ENCODE measurements at places on chromosomes 2 and 18.
A peak's percentile ranks its signal among the peaks of the same experiment; 100 is the strongest.

DNA sequence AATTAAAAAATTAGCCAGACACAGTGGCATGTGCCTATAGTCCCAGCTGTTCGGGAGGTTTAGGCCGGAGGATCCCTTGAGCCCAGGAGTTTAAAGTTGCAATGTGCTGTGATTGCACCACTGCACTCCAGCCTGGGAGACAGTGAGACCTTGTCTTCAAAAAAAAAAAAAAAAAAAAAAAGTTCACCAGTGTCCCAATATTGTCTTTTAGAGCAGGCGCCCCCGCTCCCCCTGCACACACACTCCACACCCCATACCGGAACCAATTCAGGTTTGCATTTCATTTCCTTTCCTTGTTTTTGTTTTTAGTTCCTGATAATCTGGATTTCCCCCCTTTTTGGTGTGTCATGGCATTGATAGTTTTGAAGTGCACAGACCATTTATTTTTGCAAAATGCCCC is 10.4 kb downstream of the TMEM87B start:
- no peak for DNase-seq

DNA sequence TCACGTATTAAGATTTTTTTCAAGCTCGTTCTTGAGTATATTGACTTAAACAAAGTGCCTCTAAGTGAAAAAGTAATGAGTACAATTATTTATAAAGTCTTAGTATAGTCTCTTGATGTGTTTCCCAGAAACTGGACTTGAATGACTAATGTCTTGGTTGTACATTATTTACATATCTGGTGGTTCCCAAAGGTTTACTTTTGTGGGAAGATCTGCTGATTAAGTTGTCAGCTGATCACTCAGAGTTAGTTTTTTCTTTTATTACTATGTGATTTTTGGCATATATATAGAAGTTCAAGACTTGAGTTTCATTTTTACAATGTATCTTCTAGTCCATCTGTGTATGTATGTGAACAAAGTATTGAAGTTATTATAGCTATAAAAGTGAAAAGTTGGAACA is 29.5 kb downstream of the RNF144A start:
- DNase-seq = no peak

GRCh38 chr2:102005989-102006885 is 14.5 kb downstream of the IL1R2 start:
- DNase-seq = peak; percentile 36

DNA sequence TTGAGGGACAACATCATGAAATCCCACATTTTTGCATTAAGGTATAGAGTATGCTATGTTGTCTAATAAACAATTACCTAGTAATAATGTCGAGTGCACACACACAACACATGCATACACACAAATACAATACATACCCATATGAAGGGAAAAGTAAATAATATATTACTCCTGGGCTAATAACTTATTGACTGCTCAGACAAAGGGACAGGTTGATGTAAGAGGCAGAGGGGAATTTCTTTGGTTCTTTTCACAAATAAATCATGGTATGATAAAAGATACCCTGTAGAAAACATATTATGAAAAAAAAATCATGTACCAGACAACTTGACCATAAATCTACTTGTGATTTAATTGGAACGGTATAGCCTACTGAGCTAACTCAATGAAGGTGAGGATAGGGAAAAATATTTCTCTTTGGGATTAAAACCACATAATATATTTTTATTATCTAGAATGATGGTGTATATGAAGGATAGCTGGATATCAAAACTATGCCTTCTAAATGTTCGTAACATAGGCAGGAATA is 398.7 kb upstream of the LRRTM4 start:
- DNase-seq = no peak

DNA sequence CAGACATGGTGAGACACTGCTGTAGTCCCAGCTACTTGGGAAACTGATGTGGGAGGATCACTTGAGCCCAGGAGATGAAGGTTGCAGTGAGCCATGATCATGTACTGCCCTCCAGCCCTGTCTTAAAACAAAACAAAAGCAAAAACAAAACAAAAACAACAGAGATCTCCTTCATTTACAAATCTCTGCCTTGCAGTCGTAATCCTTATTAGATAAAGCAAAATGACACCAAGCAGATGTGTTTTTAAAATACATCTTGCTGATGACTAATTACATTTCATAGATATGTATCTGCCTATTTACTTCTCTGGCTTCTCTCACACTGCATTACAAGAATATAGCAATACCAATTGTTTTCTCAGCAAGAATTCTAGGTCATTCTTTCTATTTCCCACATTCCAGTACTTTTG is 22.8 kb downstream of the NFE2L2 start:
- DNase-seq = peak; percentile 28

DNA sequence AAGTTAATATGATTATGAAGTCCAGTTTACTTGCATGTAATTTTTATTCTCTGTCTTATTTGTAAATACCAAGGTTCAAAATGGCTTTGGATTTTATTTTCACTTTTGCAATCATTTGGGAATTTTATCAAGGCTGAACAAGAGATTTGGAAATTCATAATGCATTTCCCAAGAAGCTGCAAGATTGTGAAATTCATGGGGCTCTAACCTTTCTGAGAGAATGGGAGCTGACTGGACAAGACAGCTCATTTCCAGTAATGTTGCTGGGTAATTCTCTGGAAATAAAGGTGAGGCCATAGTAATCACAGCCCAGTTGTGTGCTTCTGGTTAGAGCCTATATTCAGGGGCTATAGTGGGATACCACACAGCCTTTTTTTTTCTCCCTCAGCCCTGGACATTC is 21.5 kb upstream of the NABP1 start:
- peak; percentile 55 for DNase-seq

GRCh38 chr2:99524056-99524455 is 34.2 kb upstream of the REV1 start:
- DNase-seq = no peak

DNA sequence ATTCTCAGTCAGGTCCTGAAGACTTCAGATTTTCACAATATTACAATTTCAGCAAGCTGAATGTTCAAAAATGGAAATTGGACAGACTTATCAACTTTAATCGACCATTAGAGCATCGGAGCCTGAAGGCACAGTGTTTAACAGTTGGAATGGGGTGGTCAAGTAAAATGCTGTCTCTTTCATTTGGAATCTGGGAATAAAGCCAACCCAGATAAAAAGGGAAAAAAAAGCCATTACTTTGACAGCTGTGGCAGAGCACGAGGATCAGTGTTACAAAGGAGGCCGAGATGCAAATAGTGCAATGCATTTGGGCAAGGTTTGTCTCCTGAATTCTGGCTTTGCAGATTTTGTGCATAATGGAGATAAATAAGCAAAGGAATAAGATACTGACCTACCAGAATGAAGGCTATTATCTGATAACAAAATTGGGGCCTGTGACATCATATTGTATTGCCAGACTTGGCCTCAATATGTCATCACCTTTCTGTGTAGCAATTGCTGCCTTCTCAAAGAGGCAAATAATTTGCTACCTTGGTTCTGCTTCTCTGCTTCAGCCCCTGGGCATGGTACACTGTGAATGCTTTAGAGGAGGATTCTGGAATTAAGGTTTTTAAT is 277.5 kb upstream of the KLHL29 start:
- DNase-seq = no peak

- no peak for DNase-seq
These were observed 232.7 kb upstream of the UBE2E3 start for GRCh38 chr2:180747728-180748127.

- DNase-seq = no peak
These were observed 233.7 kb upstream of the MEIS1 start for GRCh38 chr2:66201242-66201641.

DNA sequence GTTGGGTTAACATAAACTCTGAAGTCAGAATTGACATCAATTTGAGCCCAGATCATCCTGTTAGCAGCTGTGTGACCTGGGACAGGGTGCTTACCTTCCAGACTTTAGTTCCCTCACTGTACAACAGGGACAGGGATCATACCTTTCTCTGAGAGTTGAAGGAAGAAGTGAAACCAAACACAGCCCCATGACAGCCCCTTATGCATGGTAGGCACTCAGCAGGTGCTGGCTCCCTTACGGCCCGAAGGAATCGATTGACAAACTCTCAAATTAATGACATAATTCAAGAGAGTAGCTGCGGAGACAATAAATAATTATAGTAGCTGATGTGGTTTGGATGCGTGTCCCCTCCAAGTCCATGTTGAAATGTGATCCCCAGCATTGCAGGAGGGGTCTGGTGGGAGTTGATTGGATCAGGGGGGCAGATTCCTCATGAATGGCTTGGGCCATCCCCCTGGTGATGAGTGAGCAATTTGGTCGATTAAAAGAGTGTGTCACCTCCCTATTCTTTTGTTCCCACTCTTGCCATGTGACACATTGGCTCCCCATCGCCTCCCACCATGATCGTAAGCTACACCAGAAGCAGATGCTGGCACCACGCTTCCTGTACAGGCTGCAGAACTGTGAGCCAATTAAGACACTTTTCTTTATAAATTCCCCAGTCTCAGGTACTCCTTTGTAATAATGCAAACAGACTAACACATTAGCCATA is 72.4 kb downstream of the ODC1 start:
- no peak for DNase-seq

DNA sequence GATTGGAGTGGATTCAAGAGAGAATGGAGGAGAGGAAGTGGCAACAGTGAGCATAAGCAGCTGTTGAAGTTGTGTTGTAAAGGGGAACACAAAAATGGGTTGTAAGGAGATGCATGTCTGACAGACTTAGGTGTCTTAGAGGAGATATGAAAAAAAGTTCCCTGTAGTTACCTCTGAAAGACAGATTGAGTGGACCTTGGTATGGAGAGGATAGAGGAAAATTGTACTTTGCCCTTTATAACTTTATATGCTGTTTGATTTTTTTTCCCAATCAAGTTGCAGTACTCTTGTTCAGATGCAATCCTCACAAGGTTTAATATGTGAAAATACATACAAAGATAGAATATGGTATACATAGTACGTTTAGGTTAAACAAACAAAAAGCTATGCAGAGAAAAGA is 73.6 kb downstream of the LYPD6B start:
- no peak for DNase-seq

DNA sequence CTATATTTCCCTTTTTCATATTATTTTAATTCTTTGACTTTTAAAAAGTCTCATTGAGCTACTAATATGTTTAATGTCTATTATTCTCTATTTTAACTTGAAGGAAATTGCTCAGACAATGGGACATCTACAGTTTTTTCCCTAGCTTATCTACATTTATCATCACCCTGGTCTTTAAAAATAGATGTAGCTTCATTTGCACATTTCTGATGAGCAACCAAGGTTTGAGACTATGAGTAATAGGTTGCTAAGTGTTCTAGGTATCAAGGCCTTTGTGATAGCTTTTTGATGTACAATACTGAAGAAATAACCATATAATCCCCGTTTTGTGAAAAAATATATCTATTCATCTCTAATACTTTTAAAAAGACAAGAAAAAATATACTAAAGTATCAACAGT is 47.0 kb downstream of the STAT4 start:
- DNase-seq = no peak

- no peak for DNase-seq
These were observed 7.0 kb downstream of the INPP1 start for GRCh38 chr2:190350371-190350770.

DNA sequence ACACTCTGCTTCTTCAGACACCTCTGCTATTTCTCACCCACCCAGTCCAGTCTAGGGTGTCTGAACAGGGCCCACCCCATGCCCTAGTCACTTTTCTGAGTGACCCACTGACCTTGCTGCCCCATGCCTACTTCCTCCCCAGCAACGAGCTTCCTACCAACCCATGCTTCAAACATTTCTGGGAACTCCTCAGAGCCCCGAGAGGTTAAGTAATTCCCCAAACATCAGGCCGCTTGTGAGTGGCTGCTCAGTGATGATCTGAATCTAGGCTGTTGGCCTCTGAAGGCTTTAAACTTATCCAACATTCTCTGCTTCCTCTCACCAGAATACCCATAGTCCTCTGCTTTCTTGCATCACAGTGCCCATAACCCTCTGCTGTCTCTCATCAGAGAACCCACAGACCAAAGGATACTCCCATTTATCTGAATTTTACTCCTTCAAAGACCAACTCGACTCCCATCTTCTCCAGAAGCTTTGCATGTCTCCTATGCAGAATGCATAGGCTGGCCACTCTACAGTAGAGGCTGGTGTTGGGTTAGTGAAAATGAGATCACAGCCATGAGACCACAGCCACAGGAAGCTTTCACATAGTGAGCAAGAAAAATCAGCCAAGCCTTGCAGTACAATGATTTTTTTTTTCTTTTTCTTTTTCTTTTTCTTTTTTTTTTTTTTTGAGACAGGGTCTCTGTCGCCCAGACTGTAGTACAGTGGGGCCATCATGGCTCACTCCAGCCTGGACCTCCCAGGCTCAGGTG is 309.5 kb upstream of the LYPD1 start:
- DNase-seq = no peak

- peak; percentile 52 for DNase-seq
These were observed 88.5 kb downstream of the SH3RF3 start for GRCh38 chr2:109217362-109218086.

DNA sequence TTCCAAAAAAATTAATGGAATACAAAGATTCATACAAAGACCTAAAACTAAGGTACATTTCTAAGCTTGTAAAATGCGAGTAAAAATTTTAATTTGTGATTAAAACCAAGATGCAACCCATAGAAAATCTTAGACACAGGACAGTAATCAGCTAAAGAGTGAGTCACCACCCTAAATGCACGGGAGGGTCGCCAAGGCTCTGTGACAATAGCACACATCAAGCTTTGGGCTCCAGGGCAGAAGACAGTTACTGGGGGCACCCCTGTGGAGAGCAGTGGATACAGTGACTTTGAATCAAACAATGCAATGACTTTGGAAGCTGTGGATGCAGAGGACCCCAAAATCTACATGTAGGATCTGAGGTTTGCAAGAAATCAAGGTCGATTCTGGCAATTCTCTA is 7.5 kb downstream of the FLACC1 start:
- DNase-seq = no peak

DNA sequence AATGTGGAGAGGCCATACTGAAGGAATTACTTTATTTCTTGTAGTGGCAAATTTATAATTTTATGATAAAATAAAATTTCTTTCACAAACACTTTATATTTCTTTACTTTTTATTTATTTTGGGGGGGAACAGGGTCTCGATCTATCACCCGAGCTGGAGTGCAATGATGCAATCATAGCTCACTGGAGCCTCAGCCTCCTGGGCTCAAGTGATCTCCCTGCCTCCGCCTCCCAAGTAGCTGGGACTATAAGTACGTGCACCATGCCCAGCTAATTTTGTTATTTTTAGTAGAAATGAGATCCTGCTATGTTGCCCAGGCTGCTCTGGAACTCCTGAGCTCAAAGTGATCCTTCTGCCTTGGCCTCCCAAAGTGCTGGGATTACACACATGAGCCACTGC is 59.6 kb downstream of the SOS1 start:
- no peak for DNase-seq

DNA sequence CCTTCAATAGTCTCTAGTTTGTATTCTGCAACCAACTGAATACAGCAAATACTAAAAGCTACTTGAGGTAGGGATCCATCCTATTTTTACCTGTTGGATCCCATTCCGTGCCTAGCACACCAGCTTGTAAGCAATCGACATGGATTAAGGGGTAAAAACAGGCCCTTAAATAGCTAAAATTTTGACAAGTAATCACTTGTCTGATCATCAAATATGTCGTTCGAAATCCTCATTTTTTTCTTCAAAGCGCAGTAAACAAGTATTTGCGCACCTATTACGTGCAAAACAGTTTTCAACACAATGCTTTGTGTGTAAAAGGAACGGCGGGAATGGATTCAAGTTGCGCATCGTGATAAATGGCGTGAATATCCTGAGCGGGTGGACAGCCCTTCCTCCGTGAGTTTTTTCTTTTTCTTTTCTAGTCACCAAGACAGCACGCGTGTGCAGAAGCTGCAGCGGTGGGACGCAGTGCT is 1.4 kb upstream of the ACVR2A start:
- peak; percentile 33 for DNase-seq

- DNase-seq = no peak
These were observed 95.1 kb downstream of the SMAD7 start for GRCh38 chr18:48855422-48856377.
